ENCODE measurements at places on chromosomes 1 and 21.

DNA sequence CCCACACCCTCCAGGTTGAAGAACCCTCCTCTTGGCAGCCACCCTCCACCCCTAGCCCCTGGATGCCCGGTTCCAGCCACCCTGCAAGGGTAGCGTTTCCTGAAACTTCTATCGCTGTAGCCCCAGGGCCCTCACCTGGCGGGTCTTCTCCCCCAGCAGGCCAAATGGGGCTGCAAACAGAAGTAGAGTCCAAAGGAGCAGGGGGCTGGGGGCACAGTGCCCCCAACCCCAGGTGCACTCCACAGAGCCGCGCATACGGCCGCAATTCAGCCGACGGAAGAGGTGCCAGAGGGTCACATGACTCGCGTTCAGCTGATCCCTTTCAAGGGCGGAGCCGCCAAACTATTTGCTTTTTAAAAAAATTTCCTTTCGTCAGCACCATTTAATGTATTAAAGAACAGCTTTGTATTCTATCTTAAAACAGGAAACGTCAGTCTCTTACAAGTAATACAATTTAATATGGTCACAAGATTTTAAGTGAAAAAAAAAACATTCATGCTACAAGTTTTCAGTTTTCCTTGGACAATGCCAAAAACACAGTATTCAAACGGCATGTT lies at the start of gene GLMP:
Gene GLMP (minus strand): TSS at position 289 of the 557 bp plus-strand sequence. CDS start 34 bp downstream, at position 255.
- peak; percentile 43 for DNase-seq

- no peak for DNase-seq
Observed at GRCh38 chr1:91526496-91526895, 25.8 kb downstream of the CDC7 start.

- no peak for DNase-seq
Observed at GRCh38 chr1:9194024-9194423, 40.5 kb upstream of the H6PD start.

GRCh38 chr21:18253221-18253620 lies 8.6 kb downstream of the CHODL start:
- no peak for DNase-seq

DNA sequence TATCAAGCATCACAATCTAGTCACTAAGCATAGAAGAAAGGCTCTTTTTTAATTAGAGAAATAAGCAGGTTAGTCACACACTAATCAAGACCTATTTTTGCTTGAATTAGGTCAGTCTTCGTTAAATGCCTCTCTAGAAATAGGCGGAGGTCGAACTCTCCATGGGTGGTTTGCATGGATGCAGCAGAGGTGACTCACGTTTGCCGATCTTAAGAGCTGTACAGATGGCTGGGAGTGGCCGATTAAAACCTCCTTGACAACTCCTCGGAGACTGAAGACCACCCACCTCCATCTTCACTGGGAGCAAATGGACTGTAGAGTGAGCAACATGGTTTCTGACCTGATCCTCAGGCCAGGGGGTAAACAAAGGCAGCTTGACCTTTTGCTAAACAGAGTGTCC lies 249.3 kb downstream of the ZNF648 start:
- DNase-seq, result no peak

DNA sequence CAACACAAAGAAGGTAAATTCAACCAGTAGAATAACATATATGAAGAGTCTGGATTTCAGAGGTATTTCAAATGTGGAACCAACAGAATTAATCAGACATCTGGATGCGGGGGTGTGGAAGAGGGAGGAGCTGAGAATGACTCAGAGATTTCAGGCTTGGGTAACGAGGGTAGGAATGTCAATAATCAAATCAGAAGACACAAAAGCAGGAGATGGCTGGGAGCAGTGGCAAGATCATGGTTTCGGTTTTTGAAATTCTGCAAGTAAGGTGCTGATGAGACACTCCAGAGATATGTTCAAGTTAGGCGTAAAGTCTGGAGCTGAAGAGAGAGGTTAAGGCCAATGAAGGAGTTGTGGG lies 64.0 kb downstream of the PLPPR5 start:
- DNase-seq, result no peak

DNA sequence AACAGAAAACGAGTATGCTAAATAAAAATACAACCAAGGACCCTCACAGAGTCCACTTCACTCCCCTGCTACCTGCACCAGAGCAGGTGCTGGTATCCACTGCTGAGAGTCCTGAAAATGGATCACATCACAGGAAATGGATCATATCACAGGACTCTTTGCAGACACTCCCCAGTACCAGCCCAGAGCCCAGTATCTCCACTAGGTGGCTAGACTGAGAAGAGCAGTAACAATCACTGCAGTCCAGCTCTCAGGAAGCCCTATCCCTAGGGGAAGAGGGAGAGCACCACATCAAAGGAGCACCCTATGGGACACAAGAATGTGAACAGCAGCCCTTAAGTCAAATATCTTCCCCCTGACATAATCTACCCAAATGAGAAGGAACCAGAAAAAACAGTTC lies 28.0 kb downstream of the AGBL4 start:
- no peak for DNase-seq

DNA sequence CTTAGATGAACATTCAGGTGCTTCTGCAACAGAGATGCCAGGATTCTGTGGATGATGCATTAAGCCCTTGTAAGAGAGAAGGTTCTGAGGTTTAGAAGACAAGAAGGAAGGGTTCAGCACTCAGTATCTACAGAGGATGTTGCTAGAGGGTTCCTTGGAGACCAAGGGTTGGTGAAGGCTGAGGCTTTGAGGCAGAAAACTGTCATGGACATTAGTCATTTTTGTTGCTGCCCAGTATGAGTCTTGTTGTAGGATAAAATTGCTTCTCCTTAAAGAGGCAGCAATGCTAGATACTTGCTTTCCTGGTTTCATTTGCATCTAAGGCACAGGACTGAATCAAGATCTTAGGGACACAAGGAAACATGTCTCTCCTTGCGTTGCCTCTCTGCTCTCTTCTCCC lies 319.4 kb upstream of the NFIA start:
- no peak for DNase-seq

GRCh38 chr1:63679076-63679475 lies 85.9 kb downstream of the PGM1 start:
- DNase-seq, result no peak

GRCh38 chr1:26440259-26440658 lies 8.1 kb downstream of the DHDDS start:
- DNase-seq, result no peak

- DNase-seq, result no peak
Observed at GRCh38 chr1:210536254-210536961, 207.7 kb downstream of the HHAT start.

GRCh38 chr21:26042181-26042876 lies 128.2 kb downstream of the APP start:
- DNase-seq, result no peak

DNA sequence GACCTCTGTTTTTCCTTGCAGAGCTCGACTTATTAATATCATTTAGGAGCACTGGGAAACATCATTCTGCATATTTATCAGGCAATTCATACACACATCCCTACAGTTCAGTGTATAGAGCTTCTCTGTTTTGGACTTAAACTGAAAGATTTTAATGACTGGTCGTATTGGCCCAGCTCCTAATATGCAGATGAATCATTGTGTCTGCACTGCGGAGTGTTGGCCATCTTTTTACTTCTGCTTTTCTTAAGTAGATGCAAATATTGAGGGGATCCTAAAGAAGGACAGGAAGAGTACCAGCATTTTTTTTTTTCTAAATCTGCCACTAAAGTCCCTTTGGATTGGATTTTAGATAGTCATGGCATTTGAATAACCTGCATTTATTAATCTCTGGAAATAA lies 154.8 kb downstream of the BACH1 start:
- no peak for DNase-seq

GRCh38 chr1:56973923-56974742 lies 8.3 kb upstream of the C8B start:
- DNase-seq, result no peak

DNA sequence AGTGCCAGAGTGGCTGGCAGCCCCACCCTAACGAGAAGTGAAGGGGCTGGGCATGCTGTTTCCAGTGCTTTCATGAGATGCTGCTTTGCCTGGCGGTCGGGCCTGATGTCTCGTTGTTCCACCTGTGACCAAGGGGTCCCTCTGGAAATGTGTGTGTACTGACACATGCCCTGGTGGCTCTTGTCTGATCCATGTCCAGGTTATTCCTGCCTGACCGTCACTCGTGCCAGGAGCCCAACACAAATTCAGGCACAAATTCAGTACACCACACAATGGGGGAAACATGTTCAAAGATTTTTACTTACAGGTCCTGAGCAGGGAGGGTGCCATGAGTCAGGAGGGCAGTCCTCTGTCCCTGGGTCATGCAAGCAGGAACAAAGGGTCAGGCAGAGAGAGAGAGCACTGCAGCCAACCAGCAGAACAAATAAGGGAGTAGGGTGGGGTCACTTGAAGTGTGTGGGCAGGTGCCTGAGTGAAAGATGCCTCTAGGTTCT lies 76.3 kb downstream of the ADARB1 start:
- DNase-seq, result no peak

DNA sequence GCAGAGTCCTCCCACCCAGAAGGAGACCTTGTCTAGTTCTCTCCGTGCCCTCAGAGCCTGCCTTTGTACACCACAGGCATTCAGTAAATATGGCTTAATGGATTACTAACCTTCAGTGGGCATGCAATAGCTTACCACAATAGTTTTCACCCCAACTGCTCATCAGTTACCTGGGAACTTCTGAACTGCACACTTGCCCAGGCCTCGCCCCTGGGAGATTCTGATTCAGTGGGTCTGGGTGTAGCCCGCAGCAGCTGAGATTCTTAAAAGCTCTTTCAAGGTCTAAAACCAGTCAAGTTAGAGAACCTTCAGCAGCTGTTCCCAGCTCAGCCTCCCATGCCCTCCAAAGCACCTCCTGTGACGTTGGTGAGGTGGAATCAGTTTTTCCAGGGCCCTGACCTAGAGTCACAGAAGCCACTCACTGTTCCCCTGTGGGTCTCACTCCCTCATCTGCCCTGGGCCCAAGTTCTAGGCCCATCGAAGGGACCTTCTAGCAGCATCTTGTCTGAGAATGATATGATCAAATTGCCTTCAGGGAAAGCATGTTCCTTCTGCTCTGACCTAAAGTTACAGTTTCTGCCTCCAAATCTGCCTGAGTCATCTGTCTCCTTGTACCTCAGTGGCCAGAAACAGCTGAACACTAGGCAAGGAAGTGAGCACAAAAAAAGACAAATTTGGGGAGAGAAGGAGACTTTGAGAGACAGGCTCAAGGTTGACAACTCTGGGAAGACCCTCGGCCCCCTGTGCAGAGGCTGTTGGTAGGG lies 10.8 kb downstream of the ASAP3 start:
- DNase-seq, result no peak

DNA sequence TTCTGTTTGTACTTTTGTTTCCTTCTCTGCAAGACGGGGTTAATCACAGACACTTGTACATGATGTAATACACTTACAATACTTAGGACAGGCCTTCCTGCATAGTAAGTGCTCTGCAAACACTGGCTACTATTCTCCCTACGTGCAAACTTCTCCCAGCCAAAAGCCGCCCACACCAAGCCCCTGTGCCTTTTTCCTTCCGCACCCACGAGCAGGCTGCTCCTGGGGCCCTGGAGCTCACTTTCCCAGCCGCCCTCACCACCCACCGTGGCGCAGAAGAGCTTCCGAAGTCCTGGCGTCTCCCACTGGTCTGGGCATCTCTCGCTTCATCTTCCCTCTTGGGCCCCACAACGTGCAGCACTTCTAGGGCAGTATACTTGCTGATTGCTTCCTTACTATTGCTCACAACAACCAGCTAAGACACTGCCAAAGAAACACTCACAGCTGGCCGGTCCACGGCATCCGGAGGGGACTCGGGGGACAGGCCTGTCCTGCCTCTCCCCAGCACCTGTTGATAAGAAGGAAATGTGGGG lies 22.5 kb upstream of the GPR157 start:
- DNase-seq, result no peak

DNA sequence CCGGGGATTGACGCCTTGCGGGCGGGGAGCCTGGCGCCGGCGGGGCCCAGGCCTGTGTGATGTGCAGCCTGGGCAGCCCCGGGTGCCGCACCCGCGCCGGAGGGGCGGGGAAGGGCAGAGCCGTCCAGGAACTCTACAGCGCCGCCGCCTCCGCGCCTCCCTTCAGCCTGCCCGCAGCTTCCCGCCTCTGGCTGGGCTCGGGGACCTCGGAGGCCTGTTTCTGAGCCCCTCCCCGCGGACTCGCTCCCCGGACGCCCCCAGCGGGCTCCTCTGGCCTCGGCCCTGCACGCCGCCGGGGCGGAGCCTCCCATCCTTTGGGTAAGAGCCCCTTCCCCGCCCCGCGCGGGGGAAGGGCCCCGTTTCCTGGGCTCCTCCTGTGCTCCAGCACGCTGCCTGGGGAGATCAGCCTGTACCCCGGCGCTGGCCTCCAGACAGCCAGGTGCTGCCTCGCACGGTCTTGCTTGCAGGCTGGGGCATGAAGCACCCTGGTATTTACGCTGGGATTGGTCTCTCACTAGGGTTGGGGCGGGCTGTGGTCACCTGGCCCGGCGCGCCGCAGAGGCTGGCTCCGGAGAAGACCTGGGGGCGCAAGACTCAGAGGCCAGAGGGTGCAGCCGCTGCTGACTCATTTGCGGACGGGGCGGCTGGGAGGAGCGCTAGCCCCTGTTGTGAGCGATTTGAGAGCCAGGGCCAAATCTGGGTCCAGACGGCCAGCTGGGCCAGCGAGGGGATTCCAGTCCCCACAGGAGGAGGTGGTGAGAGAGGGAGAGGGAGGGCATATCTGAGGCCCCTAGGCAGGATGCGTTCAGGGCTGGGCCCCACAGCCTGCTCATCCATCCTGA lies 5.7 kb upstream of the ACOT11 start:
- DNase-seq, result peak; percentile 22

DNA sequence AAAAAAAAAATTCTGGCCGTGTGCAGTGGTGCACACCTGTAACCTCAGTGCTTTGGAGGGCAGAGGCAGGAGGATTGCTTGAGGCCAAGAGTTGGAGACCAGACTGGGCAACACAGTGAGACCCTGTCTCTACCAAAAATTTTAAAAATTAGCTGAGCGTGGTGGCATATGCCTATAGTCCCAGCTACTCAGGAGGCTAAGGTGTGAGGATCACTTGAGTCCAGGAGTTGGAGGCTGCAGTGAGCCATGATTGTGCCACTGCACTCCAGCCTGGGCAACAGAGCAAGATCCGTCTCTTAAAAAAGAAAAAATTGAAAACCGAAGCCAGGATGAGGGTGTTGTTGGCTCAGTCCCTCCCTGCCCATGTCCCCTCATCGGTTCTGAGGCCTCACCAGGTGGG lies 55.9 kb upstream of the PAX7 start:
- no peak for DNase-seq

- peak; percentile 4 for DNase-seq
Observed at GRCh38 chr21:32726839-32727686, 750 bp downstream of the SYNJ1 start.

DNA sequence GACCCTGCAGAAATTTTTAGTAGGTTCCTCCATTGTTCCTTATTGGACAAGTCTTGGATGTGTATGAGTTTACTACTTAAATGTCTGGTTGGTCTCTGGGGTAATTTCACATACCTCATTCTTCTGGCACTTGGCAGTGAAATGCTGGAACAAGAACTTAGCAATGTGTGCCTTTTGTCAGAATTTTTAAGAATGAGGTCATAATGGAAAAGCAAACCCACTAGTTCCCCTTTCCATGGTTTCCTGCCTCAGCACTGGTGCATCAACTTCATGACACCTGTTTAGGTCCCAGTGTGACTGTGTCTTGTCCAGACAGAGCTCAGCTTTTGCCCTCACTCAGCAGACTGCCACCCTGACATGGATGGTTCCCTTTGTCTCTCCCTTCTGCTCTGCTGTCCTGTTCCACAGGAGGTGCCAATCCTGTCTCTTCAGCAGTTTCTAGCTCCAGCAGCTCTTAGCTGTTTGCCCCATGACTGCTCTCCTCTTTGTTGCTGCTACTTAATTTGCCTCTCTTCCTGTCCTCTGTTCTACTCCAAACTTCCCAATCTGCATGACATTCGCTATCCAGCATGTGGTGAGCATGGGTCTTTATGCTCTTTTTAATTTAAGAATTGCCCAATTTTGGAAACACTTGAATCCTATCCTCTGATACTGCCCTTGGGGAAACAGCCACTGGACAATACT lies 135.6 kb downstream of the CYYR1 start:
- DNase-seq, result no peak

Measured in anterior cingulate cortex (tissue), 58 donors.